Naive thymus-derived CD8-positive, alpha-beta T cell (primary cell): ENCODE measurements at places on chromosomes 11 and 22. TPM values are rescaled to one million over a fixed set of nuclear protein-coding genes. Genes with fewer than 3 reads are reported as not detected.

The MCAT gene
- polyA plus RNA-seq = 10.8 TPM

The APOBEC3A gene
- polyA plus RNA-seq = not detected

The ANO9 gene
- 4.8 TPM for polyA plus RNA-seq

The WBP2NL gene
- 0.57 TPM for polyA plus RNA-seq

The OR51B4 gene
- not detected for polyA plus RNA-seq

The SYT7 gene
- not detected for polyA plus RNA-seq

The PTPRCAP gene
- polyA plus RNA-seq = 717 TPM

The USH1C gene
- polyA plus RNA-seq = not detected

The SRSF8 gene
- 106 TPM for polyA plus RNA-seq

The KCNQ1OT1 gene
- polyA plus RNA-seq = 0.05 TPM

The APOL3 gene
- polyA plus RNA-seq = 72.0 TPM

The NEU3 gene
- 1.5 TPM for polyA plus RNA-seq

DNA sequence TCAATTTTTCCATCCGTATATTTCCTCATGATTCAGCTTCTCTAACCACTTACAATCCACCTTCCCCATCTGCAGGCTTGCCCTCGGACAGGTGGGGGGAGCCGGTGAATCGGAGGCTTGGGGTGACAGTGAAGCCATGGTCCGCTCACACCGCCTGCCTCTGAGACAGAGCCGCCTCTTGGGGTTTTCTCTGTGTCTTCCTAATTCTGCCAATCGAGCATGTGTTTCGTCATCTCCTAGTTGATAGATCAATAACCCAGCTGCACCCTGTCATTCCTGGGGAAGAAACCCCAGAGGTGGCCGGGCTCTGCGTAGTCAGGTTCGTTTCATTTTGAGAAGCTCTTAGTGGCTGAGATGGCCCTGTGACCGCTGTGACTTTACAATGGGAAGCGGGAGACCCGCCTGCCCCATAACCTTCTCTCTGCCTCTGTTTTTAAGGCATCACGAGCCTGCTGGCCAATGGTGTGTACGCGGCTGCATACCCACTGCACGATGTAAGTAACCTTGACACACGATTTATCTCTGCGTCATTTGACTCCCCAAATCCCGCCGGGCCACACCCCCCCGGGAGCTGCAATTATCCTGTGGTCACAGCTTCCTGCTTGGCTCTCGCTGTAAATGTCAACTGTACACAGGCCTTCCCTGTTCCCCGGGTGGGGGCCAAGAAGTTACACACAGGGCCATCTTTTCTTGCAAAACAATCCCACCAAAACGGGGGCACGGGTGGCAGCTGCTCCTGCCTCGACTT is 33.3 kb downstream of the ANO1 start:
- H3K27ac ChIP-seq = peak overlapping the region; percentile 43
- no peaks in the 10 kb centered on the region for H3K36me3 ChIP-seq
- H3K4me3 ChIP-seq = no peak overlapping the region
- H3K4me1 ChIP-seq = no peaks in the 10 kb centered on the region
- no peak for DNase-seq

- DNase-seq = no peak
- H3K27ac ChIP-seq = no peak overlapping the region
- no peaks in the 10 kb centered on the region for H3K36me3 ChIP-seq
- no peaks in the 10 kb centered on the region for H3K4me1 ChIP-seq
- no peaks in the 10 kb centered on the region for H3K27me3 ChIP-seq
Observed at GRCh38 chr11:68406324-68407313, 53.9 kb upstream of the PPP6R3 start.

GRCh38 chr11:117832511-117832910 is 8.0 kb upstream of the FXYD2 start:
- no peaks in the 10 kb centered on the region for H3K36me3 ChIP-seq
- no peak overlapping the region for H3K4me3 ChIP-seq

DNA sequence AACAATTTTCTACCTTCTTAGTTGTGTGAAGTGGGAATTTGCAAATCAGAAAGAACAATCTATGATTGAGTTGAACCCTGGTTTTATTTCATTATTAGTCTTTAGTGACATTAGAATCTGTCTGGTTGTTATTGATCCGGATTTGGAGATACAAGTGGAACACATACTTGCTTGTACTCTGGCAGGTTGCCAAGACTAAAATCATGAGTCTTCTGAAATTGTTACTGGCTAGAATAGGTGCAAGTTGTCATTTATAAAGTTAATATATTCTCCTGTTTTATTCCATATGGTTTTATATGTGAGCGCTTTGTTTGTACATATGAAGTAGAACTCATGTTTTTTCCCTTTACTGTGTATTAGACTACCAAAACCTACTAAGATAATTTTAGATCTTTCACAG is 23.0 kb downstream of the CCDC15 start:
- no peak overlapping the region for H3K4me3 ChIP-seq
- no peaks in the 10 kb centered on the region for H3K4me1 ChIP-seq
- H3K36me3 ChIP-seq = peaks cover 36% of the 10 kb centered on the region
- H3K27me3 ChIP-seq = no peaks in the 10 kb centered on the region

DNA sequence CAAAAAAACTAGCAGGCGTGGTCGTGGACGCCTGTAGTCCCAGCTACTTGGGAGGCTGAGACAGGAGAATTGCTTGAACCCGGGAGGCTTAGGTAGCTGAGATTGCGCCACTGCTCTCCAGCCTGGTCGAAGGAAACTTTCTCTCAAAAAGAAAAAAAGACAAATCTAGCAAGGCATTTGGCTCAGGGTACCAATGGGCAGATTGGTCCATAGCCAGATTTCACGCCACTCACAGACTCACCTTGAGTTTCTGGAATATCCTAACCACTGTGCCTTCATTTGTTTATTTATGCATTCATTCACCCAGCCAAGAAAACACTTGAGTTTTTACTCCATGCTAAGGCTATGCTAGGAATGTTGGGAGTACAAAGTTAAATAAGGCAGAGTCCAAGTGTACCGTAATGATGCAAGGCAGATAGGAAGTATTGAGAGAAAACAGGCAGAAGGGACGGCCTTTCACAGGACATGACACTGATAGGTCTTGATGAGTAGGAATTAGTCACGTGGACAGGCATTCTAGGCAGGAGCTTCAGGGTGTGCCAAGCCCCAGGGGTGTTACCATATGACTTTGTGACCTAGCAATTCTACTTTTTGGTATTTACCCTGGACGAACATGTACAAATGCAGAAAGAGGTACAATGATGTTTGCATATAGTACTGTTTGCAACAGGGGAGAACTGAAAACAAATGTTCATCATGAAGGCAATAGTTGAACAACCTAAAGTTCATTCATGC is 3.0 kb upstream of the PACSIN3 start:
- H3K27me3 ChIP-seq = peaks cover 17% of the 10 kb centered on the region
- no peak for DNase-seq
- H3K4me1 ChIP-seq = peaks cover 3% of the 10 kb centered on the region
- no peaks in the 10 kb centered on the region for H3K36me3 ChIP-seq
- no peak overlapping the region for H3K4me3 ChIP-seq

- peaks cover 10% of the 10 kb centered on the region for H3K4me1 ChIP-seq
- H3K27me3 ChIP-seq = no peaks in the 10 kb centered on the region
- DNase-seq = no peak
- no peak overlapping the region for H3K4me3 ChIP-seq
- H3K27ac ChIP-seq = no peak overlapping the region
- no peaks in the 10 kb centered on the region for H3K36me3 ChIP-seq
Observed at GRCh38 chr22:49719046-49719445, 108.6 kb downstream of the BRD1 start.

DNA sequence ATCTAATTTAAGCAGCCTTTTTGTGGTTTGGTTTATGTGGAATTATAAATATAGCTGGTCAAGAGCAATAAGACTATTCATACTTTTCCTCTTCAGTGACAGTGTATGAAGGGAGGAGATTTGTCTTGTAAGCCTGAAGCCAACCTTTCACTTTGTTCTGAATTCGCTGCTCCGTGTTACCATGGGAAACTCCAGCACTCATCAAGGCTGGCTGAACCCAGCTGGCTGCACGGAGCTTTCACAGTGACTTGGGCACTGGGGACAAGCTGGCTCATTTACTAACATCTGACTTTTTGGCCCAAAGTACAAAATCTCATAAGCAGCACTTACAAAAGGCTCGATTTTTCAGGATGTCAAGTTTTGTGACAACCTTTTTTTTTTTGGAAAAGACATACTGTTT is 120.4 kb upstream of the GRIA4 start:
- DNase-seq = no peak
- H3K36me3 ChIP-seq = no peaks in the 10 kb centered on the region
- no peaks in the 10 kb centered on the region for H3K4me1 ChIP-seq
- H3K27ac ChIP-seq = no peak overlapping the region
- H3K4me3 ChIP-seq = no peak overlapping the region

GRCh38 chr11:120903686-120904085 is 120.2 kb upstream of the TBCEL start:
- H3K27ac ChIP-seq = no peak overlapping the region
- H3K4me1 ChIP-seq = no peaks in the 10 kb centered on the region
- H3K4me3 ChIP-seq = no peak overlapping the region
- peaks cover 7% of the 10 kb centered on the region for H3K27me3 ChIP-seq

DNA sequence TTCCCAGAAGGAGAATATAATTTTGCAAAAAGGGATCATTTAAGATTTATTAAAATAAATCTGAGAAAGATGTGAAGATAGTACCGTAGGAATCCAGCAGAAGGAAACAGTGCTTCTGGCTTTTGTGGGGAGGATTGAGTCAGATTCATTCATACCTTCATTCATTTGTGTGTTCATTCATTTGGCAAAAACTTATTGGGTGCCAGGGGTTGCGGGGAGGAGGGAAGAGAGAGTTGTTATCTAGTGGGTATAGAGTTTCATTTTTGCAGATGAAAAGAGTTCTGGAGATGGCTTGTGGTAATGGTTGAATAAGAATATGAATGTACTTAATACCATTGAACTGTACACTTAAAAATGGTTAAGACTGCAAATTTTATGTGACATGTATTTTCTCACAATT is 31.1 kb downstream of the BMAL1 start:
- peaks cover 48% of the 10 kb centered on the region for H3K4me1 ChIP-seq
- no peak overlapping the region for H3K4me3 ChIP-seq
- no peak for DNase-seq
- peaks cover 13% of the 10 kb centered on the region for H3K36me3 ChIP-seq
- no peaks in the 10 kb centered on the region for H3K27me3 ChIP-seq

- H3K4me1 ChIP-seq = peaks cover 14% of the 10 kb centered on the region
- no peak overlapping the region for H3K4me3 ChIP-seq
- peaks cover 4% of the 10 kb centered on the region for H3K27me3 ChIP-seq
- H3K36me3 ChIP-seq = peaks cover 28% of the 10 kb centered on the region
Observed at GRCh38 chr22:49515475-49515874, 312.2 kb downstream of the BRD1 start.

- no peaks in the 10 kb centered on the region for H3K4me1 ChIP-seq
- peaks cover 1% of the 10 kb centered on the region for H3K27me3 ChIP-seq
- no peak overlapping the region for H3K27ac ChIP-seq
- no peak for DNase-seq
- no peak overlapping the region for H3K4me3 ChIP-seq
- no peaks in the 10 kb centered on the region for H3K36me3 ChIP-seq
Observed at GRCh38 chr11:79342686-79343085, 98.1 kb downstream of the TENM4 start.

GRCh38 chr11:3095712-3096361 is 38.6 kb upstream of the CARS1 start:
- no peak for DNase-seq
- H3K36me3 ChIP-seq = peaks cover 9% of the 10 kb centered on the region
- peaks cover 10% of the 10 kb centered on the region for H3K4me1 ChIP-seq

GRCh38 chr11:118648291-118648690 is 31.2 kb downstream of the TREH start:
- no peaks in the 10 kb centered on the region for H3K27me3 ChIP-seq
- H3K27ac ChIP-seq = no peak overlapping the region
- peaks cover 9% of the 10 kb centered on the region for H3K4me1 ChIP-seq

- no peak overlapping the region for H3K27ac ChIP-seq
- no peaks in the 10 kb centered on the region for H3K36me3 ChIP-seq
- DNase-seq = no peak
- no peak overlapping the region for H3K4me3 ChIP-seq
- peaks cover 24% of the 10 kb centered on the region for H3K27me3 ChIP-seq
- no peaks in the 10 kb centered on the region for H3K4me1 ChIP-seq
Observed at GRCh38 chr11:35470616-35471015, 51.3 kb upstream of the SLC1A2 start.

DNA sequence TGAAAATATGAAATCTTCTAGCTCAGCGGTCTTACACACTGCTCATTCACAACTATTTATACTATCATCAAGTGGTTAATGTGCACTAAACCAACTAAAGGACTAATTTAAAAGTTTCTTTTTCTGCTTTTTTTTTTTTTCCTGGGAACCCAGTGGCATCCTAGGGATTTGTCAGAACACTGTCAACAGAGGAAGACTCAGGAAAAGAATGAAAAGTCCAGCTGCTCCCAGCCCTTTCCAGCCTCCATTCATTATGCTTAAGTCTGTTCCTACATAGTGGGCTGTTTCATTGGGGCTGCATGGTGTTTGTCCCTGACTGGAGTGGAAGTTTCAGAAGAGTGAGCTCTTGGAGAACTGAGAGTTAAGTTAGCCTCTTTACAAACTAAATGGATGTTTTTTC is 391.1 kb downstream of the AASDHPPT start:
- no peaks in the 10 kb centered on the region for H3K27me3 ChIP-seq
- no peak for DNase-seq
- H3K4me3 ChIP-seq = no peak overlapping the region
- no peak overlapping the region for H3K27ac ChIP-seq

GRCh38 chr11:3121416-3121815 is 43.7 kb downstream of the OSBPL5 start:
- H3K4me1 ChIP-seq = no peaks in the 10 kb centered on the region
- H3K4me3 ChIP-seq = no peak overlapping the region
- H3K27me3 ChIP-seq = no peaks in the 10 kb centered on the region
- no peak for DNase-seq
- H3K27ac ChIP-seq = no peak overlapping the region

GRCh38 chr11:74671520-74672196 is 59.6 kb downstream of the CHRDL2 start:
- no peaks in the 10 kb centered on the region for H3K36me3 ChIP-seq
- no peaks in the 10 kb centered on the region for H3K27me3 ChIP-seq
- no peak overlapping the region for H3K27ac ChIP-seq
- no peaks in the 10 kb centered on the region for H3K4me1 ChIP-seq
- H3K4me3 ChIP-seq = no peak overlapping the region
- no peak for DNase-seq

DNA sequence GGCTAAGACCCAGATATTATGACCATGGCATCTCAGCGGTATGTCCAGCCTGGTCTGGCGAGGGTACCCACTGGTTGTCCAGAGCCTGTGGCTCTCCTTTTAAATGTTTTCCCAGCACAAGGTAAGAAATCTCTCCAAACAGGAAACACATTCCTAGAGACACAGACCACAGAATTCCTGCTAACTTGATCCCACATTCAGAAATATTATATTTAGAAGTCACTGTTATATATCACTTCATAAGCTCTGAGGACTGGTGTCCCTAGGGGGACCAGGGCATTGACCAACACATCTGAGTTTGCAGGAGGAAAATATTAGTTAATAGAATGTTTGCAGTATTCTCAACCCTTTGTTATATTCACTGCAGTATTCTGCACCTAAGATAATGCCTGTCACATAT is 23.1 kb downstream of the TMPRSS13 start:
- no peaks in the 10 kb centered on the region for H3K4me1 ChIP-seq
- no peak for DNase-seq
- H3K27me3 ChIP-seq = no peaks in the 10 kb centered on the region
- no peak overlapping the region for H3K27ac ChIP-seq
- H3K36me3 ChIP-seq = no peaks in the 10 kb centered on the region
